ENCODE measurements at places on chromosomes 6 and 20. TPM values are rescaled to one million over a fixed set of nuclear protein-coding genes. Genes with fewer than 3 reads are reported as not detected.

Gene GPLD1
- 4.8 TPM for polyA plus RNA-seq

DNA sequence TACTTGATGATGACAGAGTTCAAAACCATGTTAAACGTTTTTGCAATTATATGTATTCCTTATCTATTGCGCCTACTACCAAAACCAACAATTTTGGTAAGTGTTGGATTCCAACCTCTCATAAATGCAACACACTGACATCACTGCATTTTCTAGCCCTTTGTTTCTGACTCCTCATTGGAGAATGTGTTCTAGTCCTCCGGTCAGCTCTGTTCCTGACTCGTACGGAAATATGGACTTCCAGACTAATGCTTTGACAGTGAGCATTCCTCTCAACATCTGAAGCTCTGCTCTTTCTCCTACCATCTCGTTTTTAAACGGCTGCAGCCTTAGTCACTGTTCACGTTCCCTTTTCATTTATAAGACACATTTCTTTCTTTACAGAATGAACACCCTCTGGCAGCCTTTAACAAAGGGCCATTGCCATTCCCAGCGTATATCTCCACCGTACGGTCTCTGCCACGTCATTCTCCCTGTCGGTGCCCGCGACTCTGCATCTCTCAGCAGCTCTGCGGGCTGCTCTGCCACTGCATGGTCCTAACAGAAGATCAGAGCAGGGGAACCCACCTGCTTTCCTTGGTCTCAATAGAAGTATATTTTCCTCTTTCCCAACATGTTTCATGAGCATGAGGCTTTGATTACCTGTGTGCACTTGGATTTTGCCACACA is 103.0 kb upstream of the SYNDIG1 start:
- DNase-seq, result no peak

- no peak for DNase-seq
Measured at GRCh38 chr20:40891351-40891750, 137.3 kb upstream of the TOP1 start.

DNA sequence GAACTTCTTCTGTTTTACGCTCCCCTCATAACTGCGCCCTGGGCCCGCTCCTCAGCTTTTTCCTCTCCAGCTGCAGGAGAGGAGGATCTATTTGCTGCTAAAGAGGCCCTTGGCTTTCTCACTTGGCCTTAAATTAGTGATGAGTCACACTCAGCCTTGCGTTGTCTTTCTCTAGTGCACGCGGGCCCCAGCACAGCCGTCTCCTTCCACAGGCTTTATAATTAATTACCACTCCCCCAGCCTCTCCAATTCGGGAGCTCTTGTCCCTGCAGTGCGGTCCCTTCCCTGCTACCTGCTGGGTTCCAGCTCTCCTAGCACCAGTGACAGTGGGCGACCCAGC is 25.2 kb downstream of the PACSIN1 start:
- no peak for DNase-seq

GRCh38 chr6:55953335-55953734 is 77.9 kb upstream of the BMP5 start:
- no peak for DNase-seq

DNA sequence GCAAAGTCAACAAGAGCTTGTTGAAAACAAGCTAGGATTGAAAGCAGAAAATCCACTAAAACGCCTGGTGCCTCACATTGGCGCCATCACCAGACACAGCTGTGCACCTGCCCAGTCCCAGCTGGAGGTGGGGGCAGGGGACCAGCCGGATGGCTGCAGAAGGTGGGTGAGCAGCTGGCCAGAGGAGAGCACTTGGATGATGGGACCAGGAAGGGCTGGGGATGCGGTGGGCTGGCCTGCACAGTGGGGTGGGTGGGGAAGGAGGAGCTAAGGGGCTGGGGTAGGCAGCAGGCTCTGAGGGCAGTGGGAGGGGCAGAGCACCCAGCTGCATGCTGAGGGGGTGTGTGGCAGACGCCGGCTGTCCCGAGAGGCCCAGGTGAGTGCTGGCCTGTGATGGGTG is 7.1 kb downstream of the CABLES2 start:
- DNase-seq, result no peak

- no peak for DNase-seq
Measured at GRCh38 chr6:149948011-149948410, 6.2 kb downstream of the ULBP2 start.

DNA sequence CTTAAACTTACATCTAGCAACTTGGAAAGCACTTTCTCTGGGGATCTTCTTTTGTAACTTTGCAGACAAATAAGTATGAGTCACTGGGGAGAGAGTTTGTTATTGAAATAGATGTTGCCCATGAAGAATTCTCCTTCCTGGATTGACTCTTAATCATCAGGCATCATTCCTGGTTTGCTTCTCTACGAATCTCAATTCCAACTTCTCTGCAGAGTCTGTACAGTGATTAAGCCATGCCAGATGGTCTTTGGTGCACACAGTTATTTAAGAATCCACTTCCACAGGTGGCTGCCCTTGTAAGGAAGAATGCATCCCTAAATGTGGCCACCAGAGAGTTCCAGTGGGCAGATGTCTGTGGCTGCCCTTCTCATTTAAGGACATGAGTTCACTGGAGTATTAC is 25.7 kb downstream of the MYCT1 start:
- DNase-seq, result no peak

GRCh38 chr6:4774296-4774695 is 1.9 kb upstream of the CDYL start:
- DNase-seq, result no peak

GRCh38 chr20:3162080-3162611 is 2.5 kb upstream of the FASTKD5 start:
- no peak for DNase-seq

GRCh38 chr20:39108746-39109145 is 146.6 kb downstream of the DHX35 start:
- DNase-seq, result no peak

DNA sequence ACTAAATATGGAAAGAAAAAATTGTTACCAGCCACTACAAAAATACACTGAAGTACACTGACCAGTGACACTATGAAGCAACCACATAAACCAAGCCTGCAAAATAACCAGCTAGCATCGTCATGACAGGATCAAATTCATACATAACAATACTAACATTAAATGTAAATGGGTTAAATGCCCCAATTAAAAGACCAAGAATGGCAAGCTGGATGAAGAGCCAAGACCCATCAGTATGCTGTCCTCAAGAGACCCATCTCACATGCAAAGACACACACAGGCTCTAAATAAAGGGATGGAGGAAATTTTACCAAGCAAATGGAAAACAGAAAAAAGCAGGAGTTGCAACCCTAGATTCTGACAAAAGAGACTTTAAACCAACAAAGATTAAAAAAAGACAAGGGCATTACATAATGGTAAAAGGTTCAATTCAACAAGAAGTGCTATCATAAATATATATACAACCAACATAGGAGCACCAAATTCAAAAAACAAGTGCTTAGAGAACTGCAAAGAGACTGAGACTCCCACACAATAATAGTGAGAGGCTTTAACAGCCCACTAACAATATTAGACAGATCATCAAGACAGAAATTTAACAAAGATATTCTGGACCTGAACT is 104.8 kb downstream of the HACE1 start:
- DNase-seq, result no peak

DNA sequence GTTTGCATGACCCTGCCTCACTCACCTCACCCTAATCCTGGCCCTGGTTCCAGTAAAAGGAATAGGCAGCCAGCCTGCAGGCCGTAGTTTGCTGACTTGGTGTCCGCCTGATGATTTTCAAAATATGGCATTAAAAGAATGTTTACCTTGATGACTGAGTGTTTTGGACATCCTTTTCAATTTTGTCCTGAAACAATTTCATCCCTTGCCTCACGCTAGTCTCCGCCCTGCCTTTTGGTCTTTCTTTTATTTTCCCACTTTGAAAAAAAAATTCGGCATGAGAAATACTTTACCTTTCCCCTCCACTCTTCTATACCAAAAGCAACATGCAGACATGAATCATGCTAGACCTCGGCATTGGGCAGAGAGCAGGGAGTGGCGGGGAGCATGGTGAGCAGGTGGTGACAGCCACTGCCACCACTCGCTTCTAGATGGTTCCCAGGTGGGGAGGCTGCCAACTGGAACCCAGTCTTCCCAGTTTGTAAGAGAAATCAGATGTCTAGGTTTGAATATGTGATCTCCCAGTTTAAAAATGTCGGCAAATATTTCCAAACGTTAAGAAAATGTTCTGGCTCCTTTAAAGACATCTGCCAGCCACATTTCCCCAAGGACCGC is 9.4 kb downstream of the CD40 start:
- DNase-seq, result no peak

DNA sequence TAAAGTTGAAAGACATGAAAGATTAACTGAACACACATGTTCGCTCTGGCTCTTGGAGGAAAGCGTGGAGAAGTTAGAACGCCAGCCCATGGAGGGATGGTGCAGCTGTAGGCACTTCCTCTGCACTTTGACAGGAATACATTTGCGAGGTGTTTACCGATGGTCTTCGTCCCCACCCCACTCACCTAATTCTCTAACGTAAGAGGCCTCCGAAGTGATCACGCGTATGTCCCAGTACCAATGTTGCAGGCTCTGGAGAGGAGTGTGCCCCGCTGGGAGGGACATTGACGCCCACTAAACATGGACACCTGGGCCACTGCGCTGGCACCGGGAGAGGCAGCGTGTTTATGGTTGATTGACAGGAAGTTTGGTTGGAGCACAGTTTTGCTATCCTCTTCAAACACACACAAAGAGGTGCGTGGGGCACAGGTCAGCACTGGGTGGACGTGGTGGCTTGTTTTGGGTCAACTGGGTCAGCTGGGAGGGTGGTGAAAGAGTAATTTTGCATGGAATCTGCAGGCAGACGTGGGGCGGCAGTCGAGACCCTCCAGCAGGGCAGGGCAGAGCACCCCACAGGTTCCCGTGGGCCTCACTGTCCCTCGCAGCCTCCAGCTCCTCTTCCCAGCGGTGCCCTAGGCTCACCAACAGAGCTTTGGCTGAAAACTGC is 110.1 kb downstream of the DLL1 start:
- no peak for DNase-seq

DNA sequence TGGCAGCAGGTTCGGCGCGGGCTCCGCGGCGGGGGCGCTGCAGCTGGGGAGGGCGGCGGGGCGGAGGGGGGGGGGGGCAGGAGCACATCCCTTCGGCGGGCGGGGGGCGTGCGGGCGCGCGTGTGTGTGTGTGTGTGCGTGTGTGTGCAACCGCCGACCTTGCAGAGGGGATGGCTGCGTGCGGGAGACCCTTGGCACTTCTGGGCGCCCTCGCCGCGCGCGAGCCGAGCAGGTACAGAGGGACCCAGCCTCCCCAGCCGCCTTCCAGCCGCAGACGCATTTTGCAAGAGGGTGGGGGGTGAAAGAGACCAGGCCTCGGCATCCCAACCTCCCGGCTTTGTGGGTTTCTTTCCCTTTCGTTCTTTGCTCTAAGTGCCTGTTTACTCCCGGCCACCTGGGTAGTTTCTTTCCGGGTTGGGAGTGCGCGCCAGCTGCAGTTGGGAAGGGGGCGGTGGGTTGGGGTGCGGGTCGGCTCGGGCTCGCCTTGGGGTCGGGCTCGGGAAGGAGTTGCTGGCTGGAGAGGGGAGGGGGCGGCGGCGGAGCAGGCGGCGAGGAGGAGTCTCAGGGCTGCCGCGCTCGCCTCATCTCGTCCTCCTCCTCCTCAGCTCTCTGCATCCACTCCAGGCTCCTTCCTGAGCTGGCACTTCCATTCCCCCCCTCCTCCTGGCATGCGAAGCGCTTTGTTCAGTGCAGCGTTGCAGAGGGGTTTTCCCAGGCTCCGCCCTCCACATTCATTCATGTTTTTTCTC is 620 bp downstream of the HIVEP1 start:
- DNase-seq, result peak; percentile 67

DNA sequence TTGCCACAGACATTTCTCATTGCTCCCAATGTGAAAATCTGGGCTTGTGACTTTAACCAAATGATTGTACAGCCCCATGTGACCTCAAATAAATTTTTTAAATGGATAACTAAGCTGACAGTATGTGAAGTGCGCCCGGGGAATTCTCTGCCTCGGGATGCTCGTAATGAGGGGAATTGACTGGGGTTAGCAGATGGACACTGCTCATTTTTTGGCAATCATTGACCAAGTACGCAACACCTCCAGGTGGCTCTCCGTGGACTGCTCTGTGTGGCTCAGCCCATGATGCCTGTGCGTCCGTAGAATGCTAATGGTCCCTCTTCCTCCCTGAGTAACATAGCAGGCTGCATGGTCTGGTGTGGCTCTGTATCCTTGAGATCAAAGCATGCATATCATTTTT is 42.4 kb downstream of the FARS2 start:
- no peak for DNase-seq

DNA sequence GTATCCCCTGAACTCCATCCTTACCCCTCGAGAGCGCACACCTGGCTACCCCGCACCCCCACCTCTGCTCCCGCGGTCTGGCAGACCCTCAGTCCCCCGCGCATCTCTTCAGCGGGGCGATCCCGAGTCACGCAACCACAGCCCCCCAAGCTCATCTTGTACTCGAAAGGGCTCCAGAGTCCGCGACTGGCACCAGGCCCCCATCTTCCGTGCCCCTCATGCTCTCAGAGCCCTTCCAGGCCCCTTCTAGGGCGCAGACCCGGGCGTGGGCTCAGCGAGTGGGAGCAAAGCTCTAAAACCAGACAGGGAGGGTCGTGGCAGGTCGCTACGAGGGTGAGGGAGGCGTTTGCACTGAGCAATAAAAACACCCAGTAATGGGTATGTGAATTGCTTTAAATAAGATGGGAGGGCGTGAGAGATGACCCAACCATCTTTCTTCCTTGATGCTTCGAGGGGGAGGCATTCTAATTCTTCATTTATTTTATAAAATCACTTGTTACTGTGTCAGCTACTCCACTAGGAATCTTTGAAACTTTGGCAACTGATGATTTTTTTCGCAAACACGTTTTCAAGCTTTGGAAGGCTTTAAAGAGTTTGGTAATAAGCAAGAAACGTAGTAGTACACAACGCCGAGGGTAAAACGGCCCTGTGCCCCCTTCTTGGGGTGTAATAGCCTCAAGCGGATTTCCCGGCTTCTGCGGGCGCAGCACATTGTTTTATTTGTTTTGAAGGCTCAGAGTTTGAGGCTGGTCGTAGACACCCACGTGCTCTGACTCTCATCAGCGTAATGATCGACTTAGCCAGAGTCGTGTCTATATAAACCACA is 42.6 kb upstream of the SUPT3H start:
- no peak for DNase-seq

- DNase-seq, result no peak
Measured at GRCh38 chr20:19947611-19948264, 69.4 kb upstream of the NAA20 start.

- no peak for DNase-seq
Measured at GRCh38 chr20:13870170-13870748, 85.4 kb downstream of the NDUFAF5 start.

GRCh38 chr6:169654598-169655391 is 47.0 kb downstream of the WDR27 start:
- peak; percentile 51 for DNase-seq

Gene ANKRD66
- not detected for polyA plus RNA-seq

GRCh38 chr6:162220876-162221275 is 506.7 kb downstream of the PRKN start:
- no peak for DNase-seq

Data from left renal cortex interstitium (tissue), 4 donors.